ENCODE measurements at places on chromosomes 2 and 18.

DNA sequence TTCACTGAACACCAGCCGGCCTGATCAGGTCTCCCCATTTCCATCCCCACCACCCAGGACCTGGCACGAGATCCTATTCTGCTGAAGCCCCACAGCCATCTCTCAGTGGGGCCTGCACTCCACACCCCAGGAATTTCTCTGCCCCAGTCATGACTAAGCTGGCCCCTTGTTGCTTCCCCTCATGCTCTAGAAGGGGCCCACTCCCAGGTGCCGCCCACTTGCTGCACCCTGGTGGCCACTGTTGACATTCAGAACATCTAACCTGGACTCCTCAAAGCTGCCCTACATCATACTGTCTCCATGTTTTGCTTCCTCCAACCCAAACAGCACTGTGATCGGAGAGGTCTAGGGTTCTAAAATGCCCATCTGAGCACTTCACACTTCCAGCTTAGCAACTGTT is 90.7 kb upstream of the KLHL29 start:
- no peak overlapping the region for H3K27ac ChIP-seq
- H3K36me3 ChIP-seq, result no peaks in the 10 kb centered on the region
- H3K27me3 ChIP-seq, result peaks cover 86% of the 10 kb centered on the region

DNA sequence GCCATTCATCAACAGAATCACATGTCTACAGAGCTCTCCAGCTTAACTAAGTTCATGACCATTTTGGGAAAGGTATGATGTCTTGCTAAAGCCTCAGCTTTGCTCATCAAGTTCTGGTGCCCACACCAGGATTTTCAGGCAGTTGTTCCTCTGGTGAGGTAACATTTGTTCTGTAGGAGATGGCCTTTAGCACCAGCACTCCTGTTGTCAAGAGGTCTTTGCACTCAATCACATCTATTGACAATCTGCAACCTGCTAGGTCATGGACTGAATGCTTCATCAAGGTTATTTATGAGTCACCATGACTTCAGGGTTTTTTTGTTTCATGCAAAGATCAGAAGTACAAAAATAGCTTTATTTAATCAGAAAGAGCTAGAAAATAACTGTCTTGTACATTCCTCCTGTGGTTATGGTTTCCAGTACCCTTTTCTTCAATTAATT is 36.6 kb upstream of the VIT start:
- DNase-seq, result peak; percentile 49
- H3K36me3 ChIP-seq, result no peaks in the 10 kb centered on the region
- H3K27me3 ChIP-seq, result no peaks in the 10 kb centered on the region
- H3K4me3 ChIP-seq, result no peak overlapping the region
- H3K27ac ChIP-seq, result peak overlapping the region; percentile 39

GRCh38 chr2:19838616-19839015 is 63.2 kb downstream of the TTC32 start:
- no peak for DNase-seq
- H3K27me3 ChIP-seq, result no peaks in the 10 kb centered on the region
- H3K4me1 ChIP-seq, result no peaks in the 10 kb centered on the region

DNA sequence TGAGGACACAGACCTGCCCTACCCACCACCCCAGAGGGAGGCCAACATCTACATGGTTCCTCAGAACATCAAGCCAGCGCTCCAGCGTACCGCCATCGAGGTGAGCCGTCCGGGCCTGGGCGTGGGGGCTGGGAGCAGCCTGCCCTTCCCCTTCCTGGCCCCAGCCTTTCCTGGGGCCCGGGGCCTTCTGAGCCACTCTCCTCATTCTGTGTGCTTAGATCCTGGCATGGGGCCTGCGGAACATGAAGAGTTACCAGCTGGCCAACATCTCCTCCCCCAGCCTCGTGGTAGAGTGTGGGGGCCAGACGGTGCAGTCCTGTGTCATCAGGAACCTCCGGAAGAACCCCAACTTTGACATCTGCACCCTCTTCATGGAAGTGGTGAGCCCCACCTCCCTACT is 157.9 kb downstream of the DYSF start:
- no peak for DNase-seq
- H3K27ac ChIP-seq, result no peak overlapping the region
- no peaks in the 10 kb centered on the region for H3K36me3 ChIP-seq

DNA sequence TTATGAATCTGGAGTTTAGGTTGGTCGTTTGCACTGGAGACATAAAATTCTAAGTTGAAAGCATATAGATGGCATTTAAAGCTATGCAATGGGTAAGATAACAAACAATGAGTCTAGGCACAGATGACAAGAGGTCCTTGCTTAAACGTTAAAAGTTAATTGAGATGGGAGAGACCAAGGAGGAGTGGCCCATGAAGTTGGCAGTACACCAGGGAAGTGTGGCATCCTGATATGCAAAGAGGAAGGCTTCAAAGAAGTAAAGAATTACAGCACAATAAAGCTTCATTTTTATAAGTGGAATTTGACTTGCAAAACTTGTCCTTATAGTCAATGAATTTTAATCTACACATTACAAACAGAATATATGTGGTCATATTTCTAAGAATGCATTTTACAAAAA is 23.2 kb downstream of the UPP2 start:
- no peaks in the 10 kb centered on the region for H3K36me3 ChIP-seq
- H3K27ac ChIP-seq, result no peak overlapping the region
- H3K4me1 ChIP-seq, result no peaks in the 10 kb centered on the region
- H3K27me3 ChIP-seq, result no peaks in the 10 kb centered on the region

- H3K27ac ChIP-seq, result no peak overlapping the region
- no peaks in the 10 kb centered on the region for H3K36me3 ChIP-seq
- no peaks in the 10 kb centered on the region for H3K27me3 ChIP-seq
- peaks cover 7% of the 10 kb centered on the region for H3K4me1 ChIP-seq
- no peak for DNase-seq
Observed at GRCh38 chr18:48847807-48848486, 102.8 kb downstream of the SMAD7 start.

DNA sequence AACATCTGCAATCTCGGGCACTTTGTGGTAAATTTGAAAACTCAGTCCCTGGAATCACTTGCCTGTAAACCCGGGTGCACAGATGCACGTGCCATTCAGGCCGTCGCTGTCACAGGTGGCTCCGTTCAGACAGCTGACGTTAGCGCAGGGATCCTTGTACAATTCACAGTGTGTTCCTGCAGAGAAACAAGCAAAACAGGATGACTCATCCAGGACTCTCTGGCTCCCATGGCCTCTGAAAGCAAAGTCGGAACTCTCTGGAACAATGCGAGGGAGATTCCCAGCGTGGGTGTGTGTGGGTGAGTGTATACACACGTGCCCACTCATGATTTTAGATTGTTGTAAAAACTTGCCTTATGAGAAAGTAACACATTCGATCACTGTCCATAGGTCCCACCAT is 136.1 kb upstream of the PID1 start:
- no peak for DNase-seq
- peaks cover 20% of the 10 kb centered on the region for H3K4me1 ChIP-seq
- H3K27ac ChIP-seq, result peak overlapping the region; percentile 88
- no peaks in the 10 kb centered on the region for H3K36me3 ChIP-seq
